ENCODE measurements at places on chromosomes 5 and 9.

- DNase-seq: peak; percentile 3
Observed at GRCh38 chr5:58459146-58460001, 512 bp downstream of the PLK2 start.

DNA sequence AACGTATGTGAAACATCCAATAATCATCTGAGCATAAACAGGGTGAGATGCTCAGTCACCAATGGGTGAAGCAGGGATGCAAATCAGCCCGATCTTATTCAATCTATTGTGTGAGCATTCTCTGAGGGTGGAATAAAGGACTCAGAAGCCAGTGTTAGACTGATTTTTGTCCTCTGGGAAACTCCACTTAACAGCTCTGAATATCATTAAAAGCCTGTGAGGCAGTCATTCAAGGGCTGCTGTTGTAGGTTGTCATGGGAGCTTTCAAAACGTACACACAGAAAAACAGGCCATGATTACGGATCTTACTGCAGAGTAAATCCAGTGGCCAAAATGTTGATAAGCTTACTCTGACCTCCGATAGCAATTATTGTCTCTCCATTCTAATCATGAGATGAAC, 266.5 kb upstream of the EFNA5 start:
- no peak for DNase-seq

DNA sequence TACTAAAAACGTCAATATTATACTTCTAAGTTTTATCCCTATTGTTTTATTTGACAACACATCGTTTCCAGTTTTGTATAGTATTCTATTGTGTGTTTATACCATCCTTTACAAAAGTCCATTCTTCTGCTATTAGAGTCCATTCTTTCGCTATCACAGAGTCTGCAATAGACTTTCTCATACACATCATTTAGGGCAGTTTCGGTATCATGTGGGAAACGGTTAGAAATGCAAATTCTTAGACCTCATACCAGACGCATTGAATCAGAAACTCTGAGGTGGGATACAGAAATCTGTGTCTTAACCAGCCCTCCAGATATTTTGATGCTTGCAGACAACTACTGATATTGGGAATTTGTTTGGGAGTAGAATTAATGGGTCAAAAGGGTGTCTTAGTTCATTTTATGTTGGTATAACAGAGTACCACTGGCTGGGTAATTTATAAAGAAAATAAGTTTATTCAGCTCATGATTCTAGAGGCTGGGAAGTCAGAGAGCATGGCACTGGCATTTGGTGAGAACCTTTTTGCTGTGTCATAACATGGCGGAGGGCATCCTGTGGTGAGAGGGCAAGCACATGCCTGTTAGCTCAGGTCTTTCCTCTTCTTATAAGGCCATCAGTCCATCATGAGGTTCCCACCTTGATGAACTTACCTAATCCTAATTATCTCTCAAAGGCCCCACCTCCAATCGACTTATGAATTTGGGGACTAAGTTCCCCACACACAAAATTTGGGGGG, 21.1 kb downstream of the CARTPT start:
- DNase-seq: peak; percentile 81

DNA sequence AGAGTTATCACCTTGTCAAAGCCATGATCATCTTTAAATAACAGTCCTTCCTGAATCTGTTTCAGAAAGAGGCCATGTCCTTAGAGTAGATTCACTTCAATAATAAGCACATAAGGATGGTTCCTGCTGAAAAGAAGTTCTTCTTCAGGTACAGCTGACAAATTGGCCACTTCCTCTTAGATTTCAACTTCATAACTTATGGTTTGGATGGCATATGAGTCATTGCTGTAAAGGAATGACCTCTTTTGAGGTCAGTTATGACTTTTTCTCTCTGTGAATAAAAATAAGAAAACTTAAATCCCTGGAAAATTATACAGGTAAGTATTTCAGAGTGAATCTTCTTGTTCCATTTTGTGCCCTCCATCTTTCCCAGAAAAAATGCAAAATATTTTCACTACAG, 555.3 kb upstream of the ZNF462 start:
- DNase-seq: peak; percentile 17

DNA sequence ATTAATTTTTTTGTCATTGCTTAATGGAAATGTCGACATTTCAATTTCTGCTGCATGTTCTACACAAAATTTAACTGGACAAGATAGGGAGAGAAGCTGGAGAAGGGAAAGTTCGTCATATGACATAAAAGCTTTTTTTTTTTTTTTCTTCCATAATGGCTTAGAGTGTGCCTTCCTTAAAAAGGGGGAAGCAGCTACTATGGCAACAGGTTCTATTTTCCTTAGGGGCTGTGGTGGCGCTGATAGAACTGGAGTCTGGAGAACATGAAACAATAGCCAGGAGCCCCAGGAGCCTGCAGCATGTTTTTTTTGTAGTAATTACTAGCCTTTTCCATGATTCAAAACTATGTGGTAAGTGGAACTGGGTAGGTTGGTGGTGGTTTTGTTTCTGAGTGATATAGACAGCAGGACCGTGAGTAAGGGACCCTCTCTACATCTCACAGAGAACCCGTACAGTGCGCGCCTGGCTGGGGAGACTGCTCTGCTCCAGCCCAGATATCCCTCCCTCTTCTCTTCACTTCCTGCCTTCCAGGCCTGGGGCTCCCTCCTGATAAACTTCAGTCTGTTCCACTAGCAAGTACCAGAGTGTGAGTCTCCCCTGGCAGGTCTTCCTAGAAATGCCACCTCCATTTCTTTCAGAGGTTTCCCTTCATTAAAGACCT, 301.6 kb downstream of the NR3C1 start:
- DNase-seq: no peak

GRCh38 chr9:126205845-126206498, 120.7 kb upstream of the MVB12B start:
- no peak for DNase-seq

GRCh38 chr9:129572517-129572916, 48.4 kb downstream of the C9orf50 start:
- DNase-seq: no peak

GRCh38 chr5:23234197-23234596, 273.2 kb upstream of the PRDM9 start:
- no peak for DNase-seq

- DNase-seq: no peak
Observed at GRCh38 chr5:56810826-56811225, 4.5 kb upstream of the MAP3K1 start.

GRCh38 chr9:135416664-135417290, 62.8 kb upstream of the PPP1R26 start:
- DNase-seq: no peak

DNA sequence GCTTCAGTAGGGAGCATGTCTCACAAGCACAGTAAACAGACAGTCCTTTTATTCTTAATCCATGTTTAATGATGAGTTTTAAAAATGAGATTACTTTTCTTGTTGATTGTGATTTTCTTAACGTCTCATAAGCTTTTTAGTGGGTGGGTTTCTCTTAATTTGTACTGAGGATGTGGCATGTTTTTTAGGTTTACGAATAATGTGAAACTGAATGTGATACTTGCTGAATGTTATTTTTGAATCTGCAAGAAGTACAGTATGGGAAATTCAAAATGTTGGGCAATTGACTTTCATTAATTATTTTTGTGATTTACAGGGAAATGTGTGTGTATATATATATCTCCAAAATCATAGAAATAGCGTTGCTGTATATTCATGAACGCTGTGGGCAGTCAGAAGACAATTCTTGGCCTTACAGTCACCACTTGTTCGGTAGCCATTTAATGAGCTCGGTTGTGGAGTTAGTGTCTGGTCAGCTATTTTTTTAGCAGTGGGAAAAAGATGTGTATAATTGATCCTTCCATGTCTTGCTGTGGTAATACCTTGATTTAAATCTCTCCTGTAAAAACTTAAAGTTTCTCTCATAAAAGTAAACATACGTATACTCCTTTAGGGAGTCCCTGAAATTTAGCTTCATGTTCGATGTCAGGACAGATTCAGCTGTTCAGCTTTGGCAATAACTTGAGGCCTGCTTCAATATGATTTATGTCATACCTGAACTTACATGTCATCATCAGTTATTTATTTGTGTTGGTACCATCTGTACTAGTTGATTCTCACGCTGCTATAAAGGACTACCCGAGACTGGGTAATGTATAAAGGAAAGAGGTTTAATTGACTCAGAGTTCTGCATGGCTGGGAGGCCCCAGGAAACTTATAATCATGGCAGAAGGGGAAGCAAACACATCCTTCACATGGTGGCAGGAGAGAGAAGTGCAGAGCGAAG, 15.0 kb downstream of the ICE1 start:
- DNase-seq: peak; percentile 16

DNA sequence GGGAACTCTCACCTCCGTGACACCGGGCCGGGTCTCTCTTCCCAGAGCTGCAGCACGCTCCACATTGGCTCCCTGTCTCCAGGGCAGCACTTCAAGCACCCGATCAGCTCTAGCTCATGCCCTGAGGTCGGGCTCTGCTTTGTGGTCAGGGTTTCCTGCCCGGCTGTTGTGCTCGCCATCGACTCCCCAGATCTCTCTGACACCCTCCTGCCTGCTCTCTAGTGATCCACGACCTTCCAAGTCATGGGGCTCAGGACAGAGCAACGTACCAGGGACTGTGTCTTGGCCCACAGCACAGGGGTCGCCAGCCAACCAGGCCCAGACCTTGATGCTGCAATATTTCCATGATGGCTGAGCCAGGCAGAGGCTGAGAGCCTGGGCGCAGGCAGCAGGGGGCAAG, 45.1 kb downstream of the PRRT1B start:
- DNase-seq: no peak

DNA sequence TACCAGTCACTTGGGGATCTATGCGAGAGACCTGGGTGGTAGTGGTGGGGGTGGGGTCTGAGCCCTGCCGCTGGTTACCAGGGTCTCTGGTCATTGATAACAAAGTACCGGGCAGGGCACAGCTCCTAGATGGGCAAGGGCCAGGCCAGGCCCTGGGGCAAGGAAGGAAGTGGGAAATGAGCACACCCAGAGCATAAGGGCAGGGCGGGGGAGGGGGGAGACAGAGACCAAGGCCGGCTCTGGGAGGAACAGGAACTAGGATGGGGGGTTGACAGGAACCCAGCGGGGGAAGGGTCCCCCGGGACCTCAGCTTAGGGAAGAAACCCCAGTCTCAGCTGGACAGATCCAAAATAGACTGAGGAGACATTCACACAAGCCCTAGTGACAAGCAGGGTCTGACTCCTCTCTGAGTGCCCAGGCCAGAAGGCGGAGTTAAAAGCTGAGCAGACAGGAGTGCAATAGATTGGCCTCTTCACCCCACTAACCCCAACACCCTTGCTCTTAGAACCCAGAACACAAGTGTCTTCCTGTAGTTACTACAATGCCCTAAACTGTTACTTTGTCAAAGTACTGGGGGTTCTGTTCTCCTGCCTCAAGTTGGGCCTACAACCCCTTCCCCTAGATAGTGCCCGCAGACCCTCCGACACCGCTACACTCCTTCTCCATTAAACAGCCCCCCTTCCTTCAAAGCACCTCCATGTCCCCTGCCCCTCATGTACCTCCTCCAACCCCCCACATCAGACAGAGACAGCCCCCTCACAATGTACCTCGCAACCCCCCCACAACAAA, 628 bp downstream of the ATOSB start:
- peak; percentile 66 for DNase-seq

- DNase-seq: no peak
Observed at GRCh38 chr5:134538296-134538695, 12.8 kb downstream of the JADE2 start.

DNA sequence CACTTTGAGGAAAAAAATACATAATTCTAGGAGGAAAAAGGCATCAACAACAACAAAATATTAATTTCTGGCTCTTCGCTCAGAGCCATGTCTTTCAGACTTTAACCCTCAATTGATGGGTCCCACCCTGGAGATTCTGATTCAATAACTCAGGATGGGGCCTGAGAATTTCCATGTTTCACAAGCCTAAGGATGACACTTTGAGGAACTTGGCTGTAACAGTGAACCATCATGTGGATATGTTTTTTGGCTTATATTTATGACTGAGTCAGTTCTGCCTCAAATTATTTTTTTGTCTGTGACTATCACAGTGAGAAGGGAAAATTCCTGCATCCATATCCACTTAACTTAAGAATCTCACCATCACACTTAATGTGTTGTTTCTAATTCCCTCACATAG, 504.6 kb downstream of the RASEF start:
- no peak for DNase-seq

DNA sequence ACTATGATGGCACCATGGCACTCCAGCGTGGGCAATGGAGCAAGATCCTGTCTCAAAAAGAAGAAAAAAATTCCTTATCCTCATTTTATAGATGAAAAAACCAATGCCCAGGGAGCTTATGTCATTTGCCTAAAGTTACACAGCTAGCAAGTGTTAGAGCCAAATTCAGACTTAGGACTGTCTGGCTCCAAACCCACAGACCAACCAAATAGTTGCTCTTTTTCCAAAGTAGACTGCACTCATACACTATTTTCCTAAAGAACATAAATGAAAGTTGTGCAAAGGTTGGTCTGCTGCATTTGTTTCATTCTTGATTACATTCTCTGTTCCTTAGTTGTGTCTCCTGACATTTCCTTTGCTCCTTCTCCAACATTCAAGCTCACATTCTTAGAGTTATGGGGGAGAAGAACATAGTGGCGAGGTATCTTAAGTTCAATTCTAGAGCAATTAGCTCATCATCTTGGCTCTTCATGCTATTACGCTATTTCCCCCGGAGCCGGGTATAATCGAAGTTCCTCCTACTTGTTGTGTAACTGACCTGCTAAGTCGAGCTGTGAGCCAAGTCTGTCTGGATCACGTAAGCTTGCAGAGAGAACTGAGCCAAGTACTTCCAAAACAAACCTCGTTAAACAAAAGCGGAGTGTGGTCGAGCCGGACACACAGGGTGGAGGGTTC, 138.3 kb downstream of the RFK start:
- no peak for DNase-seq

DNA sequence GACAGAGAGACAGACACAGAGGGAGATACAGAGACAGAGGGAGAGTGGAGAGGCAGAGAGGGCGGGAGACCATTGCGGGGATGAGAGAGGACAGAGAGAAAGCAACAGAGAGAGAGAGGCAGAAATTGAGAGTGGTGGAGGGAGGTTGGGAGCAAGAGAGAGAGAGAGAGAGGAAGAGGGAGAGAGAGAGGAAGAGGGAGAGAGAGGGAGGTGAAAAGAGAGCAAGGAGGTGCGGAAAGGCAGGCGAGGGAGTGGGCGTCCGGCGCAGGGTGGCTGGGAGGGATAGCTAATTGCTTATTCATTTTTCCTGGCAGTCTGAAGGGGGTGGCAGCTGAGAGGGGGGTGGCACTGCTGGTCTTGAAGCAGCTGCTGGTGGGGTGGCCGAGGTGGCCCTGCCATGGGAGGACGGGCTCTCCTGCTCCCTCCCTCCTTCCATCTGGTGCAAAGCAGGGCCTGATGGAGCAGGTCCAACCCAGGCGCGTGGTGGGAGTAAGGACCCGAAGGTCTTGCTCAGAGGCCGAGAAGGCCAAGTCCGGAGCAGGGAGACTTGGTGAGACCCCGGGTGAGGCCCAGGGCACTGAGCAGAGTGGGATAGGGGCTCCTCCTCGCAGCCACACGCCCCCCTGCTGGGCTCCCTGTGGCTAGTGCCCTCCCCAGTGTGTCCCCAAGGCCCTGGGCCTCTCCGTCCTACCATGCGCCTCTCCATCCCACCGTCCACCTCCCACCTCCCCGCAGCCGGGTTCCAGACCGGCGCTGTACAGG, 25.3 kb upstream of the RNU6ATAC start:
- no peak for DNase-seq
